ENCODE measurements at places on chromosomes 1 and 21.

- no peak for DNase-seq
Observed at GRCh38 chr1:185786524-185786923, 52.3 kb downstream of the HMCN1 start.

- no peak for DNase-seq
Observed at GRCh38 chr21:33206771-33207281, 22.9 kb upstream of the IFNAR2 start.

GRCh38 chr1:35790670-35791069, 17.1 kb upstream of the AGO4 start:
- DNase-seq: no peak

DNA sequence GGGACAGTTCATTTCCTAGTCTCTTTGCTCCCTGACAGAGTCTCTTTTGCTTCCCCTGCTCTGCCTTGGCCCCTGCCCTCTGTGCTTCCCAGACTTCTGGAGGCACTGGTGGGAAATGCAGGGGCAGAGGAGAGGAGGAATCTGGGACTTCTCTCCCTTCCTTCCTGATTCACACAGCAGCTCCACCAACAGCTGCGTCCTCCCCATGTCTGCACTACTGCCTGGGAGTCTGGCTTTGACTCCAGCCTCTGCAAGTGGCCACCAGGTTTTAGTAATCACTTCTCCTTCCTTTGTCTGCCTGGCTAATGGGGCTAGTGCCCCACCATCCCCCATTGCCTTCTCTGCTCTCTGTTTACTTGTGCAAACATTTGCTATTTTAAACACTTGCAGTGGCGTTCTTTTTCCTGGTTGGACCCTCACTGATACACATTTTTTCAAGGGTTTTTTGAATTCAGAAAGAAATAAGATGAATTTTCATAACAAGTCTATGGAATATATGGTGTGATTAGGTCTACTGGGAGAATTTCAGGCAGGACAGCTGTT, 21.9 kb downstream of the FASLG start:
- no peak for DNase-seq

DNA sequence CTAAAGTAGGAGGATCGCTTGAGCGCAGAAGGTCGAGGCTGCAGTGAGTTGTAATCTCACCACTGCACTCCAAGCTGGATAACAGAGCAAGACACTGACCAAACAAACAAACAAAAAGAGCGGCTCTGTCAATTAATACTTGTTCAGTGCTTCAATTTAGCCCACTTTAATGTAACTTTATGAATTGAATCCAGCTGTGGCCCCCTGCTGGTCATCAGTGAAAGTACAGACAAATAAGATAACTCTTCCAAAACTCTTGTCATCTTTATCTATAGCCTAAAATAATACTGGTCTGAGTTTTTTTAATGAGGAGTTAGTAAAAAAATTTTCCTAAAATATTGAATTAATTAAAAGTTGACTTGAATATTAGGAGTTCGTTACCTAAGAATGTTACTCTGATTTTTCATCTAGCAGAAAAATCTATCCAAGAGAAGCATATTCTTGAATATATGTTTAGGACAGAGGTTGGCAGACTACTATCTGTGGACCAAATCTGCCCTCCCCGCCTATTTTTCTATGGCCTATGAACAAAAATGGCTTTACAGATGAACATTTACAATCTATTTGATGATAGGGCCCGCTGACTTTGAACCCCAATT, 26.1 kb downstream of the ATP5PF start:
- DNase-seq: peak; percentile 68

GRCh38 chr1:218430346-218430745, 85.2 kb downstream of the TGFB2 start:
- no peak for DNase-seq

DNA sequence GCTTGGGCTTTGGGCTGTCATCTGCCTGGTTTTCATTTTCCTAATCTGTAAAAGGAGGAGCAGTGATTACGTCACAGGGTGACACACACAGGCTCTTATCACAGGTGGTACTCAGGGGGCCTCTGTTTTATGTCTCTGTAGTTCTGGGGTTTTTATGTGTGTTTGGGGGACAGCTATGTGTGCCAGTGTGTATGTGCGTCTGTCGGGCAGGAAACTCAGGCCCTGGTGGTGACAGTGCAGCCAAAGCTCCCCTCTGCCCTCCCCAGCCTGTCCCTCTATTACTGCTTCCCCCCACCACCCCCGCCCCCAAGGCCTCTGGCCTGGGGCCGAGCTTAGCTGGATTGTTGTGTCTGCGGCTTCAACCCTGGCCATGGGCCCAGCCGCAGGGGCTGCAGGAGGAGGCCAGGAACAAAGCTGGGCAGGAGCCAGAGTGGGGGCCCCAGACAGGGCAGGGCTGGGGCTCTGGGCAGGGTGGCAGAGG, 13.3 kb downstream of the MFAP2 start:
- peak; percentile 80 for DNase-seq

- no peak for DNase-seq
Observed at GRCh38 chr1:50193002-50193401, 84.3 kb downstream of the ELAVL4 start.

DNA sequence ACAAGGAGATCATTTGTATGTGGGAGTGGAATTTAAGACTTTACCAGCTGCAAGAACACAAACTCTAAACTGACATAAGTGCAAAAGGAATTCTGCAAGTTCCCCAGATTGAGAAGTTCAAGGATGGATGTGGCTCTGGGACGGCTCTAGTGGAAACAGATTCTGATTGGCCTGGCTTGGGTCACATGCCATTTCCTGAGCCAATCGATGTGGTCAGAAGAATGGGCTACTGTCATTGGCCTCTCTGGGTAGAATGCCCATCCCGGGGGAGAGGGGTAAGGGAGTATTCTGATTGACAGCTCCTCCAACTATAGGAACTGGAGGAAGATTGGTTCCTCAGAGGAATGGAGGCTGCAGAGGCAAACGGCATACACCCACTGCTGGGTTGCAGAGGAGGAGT, 6.0 kb upstream of the IFNLR1 start:
- DNase-seq: peak; percentile 28

DNA sequence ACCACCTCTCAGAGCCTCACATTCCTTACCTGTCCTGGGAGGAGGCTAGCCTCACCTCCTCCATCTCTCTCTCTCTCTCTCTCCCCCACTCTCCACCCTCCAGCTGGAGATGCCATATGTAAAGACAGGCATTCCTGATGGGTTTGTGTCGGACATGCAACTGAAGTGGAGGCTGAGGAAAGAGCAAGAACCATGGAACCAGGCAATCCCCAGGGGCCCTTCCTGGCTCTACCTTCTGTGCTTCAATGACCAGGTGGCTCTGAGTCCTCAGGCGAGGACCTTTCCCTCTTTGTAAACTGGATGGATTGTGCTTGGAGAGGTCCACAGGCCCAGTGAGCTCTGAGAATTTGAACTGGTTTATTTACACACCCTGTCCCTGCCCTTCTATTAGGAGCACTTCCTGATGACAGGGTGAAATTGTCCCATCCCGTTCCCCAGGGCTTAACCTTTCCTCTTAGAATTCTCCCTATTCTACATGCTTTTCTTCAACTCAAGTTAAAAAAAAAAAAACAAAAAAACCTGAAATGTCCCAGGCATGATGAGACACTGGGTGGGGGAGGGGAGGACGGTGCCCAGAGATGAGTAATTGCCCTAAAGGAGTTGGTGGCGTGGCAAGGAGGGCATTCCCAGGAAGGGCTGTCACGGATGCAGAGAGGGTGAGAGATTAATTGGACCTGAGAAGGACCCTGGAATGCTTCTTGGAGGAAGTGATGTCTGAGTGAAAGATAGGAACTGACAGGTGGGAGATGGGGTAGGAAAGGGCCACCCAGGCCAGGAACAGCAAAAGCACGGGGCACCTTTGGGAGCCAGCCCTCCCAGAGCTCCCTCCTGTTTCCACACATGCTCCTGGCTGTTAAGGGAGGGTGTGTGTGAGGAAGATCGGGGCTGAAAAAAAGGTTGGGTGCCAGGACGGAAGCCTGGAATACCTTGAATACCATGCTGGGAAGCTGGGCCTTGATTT, 50.2 kb upstream of the WASF2 start:
- DNase-seq: peak; percentile 53

DNA sequence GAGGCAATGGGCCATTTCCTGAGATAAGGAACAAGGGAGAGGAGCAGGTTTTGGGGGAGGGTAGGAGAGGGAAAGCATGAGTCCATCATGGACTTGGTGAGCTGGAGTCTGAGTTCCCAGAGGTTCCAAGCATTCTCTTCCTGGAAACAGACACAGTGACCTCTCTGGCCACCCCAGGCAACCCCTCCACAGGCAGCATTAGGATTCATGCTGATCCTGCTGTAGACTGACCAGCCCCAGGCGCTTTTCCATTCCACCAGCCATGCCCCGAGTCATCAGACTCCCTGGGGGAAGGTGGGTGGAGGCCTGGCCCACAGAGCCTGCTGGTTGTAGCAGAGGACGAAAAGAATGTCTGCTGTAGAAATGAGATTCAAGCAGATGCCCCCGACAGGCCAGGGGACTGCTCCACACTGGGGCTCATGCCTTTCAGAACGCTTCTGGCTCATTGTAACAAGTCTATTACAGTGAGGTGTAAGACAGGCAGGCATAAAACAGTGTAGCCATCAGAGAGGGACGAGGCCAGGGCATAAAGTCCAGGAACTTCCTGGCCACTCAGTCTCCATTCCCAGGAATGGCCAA, 52.2 kb downstream of the KCND3 start:
- DNase-seq: no peak

GRCh38 chr1:90711696-90712095, 5.4 kb downstream of the BARHL2 start:
- no peak for DNase-seq

DNA sequence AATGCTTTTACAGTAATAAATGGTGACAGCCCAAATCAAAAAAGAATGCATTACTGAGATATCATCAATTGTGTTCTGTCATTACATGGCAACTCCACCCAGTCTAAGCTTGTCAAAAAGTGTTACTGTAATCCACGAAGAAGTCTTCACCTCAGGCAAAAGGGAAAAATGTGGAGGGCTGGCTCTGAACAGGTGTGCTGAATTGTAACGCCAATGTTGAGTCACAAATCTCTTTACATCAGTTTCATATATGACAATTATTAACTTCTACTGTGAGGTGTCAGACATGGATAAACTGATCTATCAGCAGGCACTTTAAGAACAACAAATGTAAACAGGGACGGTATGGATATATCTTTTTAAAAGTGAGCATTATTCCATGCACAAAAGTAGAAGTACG, 98.5 kb upstream of the DMRTA2 start:
- DNase-seq: no peak

DNA sequence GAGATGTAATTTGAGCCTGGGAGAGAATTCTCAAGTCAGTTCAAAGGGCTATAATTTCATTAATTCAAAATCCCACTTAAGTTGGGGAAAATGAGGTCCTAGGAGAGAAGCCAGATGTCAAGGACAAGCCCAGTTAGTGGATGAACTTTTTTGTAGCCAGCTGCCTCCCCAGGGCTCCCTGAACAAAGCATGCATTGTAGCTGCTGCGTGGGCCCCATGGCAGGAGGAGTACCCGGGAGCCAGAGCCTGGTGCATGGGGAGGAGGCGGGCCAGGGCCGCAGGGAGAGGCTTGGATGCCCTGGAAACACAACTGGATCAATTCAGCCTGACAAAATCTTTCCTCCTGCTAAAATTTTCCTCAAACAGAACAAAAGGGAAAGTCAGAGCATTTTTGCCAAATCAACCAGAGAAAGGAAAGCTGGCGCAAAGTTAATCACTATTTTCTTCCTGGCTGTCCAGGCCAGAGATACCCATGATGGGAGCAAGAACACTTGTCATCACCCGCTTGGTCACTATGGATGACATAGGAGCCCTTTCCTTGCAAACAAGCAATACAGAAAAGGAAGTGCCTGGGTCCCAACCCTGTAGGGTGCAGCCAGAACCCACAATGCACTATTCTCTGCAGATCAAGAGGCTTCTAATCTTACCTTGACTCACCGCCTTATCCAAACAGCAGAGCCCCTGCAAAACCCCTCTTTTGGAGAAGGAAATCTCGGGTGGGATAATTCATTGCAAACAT, 248.1 kb upstream of the RAB4A start:
- no peak for DNase-seq

DNA sequence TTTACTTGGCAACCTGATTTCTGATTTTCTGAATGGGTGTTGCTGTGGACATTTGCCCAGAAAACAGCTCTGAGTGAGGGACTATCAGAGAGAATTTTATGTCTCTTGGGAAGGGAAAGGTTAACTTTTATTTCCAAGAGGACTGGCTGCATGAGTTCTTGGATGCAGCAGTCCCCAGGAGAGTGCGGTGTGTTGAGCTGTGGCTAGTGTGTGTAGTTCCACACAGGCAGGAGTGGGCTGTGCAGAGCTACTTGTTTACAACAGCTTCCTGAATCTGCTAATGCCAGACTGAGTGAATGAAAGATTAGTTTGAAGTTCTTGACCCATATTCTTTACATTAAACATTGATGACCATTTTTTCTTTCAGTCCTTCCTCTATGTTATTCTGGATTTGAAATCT, 41.0 kb upstream of the APOBEC4 start:
- no peak for DNase-seq

GRCh38 chr21:28943631-28944030, 49.0 kb downstream of the LTN1 start:
- peak; percentile 80 for DNase-seq

DNA sequence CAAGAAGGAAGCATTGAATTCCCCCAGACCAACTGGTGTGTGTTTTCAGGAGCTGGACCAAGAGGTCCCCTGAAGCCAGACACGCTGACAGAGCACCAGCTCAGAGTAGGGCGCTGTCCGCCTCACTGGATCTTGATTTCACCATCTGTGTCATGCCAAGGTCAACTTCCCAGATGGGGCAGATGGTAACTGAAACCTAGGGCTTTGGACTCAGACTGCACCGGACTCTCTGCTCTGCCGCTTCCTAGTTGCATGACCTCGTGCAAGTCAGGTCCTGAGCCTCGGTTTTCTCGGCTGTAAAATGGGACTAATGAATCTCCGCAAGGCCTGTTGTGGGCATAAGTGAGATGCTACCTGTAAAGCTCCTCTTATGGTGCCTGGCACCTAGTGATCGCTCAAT, 17.9 kb upstream of the CASZ1 start:
- DNase-seq: no peak

GRCh38 chr21:26777166-26777565, 68.0 kb downstream of the ADAMTS1 start:
- DNase-seq: no peak

- no peak for DNase-seq
Observed at GRCh38 chr1:203150511-203151297, 23.2 kb downstream of the ADORA1 start.

GRCh38 chr1:243325305-243325890, 69.6 kb downstream of the SDCCAG8 start:
- DNase-seq: peak; percentile 84

DNA sequence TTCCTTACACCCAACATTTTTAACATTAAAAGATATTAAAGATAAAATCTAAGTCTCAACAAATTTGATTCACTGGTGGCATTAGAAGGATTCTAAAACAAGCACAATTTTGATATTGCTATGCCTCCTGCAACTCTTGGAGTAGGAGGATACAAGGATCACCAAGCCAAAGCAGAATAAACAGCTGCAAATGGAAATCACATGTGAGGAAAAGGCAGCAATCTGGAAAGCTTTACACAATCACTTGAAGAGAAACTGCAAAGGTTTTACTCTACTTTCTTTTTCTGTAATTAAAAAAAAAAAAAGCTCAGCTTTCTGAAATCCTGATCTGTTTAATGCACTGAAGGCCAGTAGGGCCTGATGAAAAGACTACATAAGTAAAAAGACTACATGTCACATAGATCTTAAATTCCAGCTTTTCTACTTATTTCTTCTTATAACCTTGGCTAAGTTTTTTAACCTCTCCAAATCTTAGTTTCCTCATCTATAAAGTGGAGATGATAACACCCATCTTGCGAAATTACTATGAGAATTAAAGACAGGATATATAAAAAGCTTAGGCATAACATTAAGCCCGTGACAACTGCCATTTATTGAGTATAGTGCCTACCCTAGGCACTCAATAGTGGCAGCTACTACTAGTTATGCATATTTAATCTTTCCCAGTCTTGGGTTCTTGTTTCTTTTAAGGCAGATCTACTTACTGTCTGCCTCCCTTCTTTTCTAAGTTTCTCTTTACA, 73.5 kb downstream of the EPS15 start:
- DNase-seq: no peak

Measured in fibroblast of pulmonary artery (primary cell).